Stimulated activated CD8-positive, alpha-beta memory T cell treated with anti-CD3 and anti-CD28 coated beads, Interleukin-15, amount 100 ng/mL, for 48 hours (primary cell): ENCODE measurements at places on chromosomes 1 and 21.

DNA sequence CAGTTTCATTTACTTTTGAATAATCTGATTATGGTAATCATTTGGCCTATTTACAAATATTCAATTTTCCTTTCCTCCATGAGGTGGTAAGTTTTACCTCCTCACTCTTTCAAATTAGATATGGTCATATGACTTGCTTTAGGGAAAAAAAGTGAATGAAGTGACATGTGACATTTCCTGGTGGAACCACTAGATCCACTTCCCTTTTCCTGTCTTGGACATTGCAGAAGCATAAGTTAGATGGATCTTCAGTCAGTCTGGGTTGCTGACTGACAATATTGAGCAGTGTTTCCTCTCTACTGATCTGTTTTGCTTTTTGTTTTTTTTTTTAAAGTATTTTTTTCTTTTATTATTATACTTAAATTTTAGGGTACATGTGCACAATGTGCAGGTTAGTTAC is 481.1 kb upstream of the PTBP2 start:
- DNase-seq = no peak

- no peak for DNase-seq
These were observed 1.3 kb downstream of the FOXJ3 start for GRCh38 chr1:42333662-42334239.

DNA sequence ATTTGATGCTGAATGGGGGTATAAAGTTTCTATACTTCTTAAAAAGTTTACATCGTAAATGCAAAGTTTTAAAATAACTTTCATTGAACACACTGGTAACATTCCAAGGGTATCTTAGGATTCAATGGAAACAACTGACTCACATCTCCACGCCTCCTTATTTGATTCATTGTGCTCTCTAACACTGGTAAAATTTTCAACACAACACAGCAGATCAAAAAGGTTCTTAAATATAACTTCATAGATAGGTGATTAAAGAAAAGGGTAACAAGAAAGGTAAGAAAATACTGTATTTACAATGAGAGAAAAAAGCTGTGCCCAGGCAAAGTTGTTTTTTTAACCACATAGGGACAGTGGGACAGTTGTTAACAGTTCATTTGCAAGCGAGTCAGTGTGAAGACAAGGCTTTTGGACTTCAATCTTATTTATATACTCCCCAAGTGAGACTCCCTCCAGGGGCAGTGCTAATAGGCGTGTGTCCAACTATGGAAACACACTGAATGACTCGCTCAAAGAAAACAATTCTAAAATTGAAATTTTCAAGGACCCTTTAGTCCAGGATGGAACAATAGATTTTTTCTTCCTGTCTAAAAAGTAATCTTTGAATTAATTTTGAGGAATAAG is 140.5 kb downstream of the TIAM1 start:
- DNase-seq = no peak

DNA sequence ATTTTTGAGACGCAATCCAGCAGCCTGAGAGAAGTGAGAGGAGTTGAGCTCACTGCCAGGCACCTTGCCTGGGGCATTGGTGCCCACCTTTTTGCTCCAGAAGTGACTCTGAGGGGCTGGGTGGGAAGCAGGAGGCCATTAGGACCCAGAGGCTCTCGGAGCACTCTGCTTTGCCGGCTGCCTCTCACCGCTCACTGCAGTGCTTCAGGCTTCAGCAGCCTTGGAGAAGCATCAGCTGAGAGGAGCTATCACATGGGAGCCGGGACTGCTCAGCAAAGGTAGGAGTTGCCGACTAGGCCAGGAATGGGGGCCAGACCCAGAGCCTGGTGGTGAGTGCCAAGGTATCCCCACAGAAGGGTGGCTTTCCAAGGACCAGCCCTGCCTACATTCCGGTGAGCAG is at the start of gene GPR61:
GPR61 (plus strand) TSS at position 197 of the 400 bp plus-strand sequence. CDS start 3,151 bp downstream, outside the sequence.
- no peak for DNase-seq

- no peak for DNase-seq
These were observed 35.7 kb downstream of the TNFRSF8 start for GRCh38 chr1:12098786-12099185.

DNA sequence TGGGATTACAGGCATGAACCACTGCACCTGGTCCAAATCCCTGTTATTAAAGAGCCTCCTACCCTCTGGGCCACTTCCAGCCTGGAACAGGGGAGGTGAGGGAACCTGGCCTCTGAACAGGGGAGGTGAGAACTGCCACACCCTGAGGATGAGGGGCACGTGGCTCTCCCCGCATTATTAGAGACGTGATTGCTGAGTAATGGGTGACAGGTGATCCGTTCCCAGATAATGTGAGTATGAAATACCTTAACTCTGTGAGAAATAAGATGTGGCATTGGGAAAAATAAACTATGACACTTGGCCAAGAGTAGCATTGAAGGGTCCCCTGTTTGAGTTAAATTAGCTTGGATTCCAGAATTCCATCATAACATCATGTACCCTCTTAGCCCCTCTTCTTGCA is 13.6 kb upstream of the SLC25A34 start:
- DNase-seq = no peak

- no peak for DNase-seq
These were observed 3.7 kb upstream of the AMIGO1 start for GRCh38 chr1:109513110-109513710.

- no peak for DNase-seq
These were observed 360.0 kb downstream of the HHAT start for GRCh38 chr1:210688512-210689234.

- DNase-seq = no peak
These were observed 34.6 kb downstream of the IL12RB2 start for GRCh38 chr1:67342076-67342890.

- DNase-seq = no peak
These were observed 26.2 kb downstream of the RHEX start for GRCh38 chr1:206079135-206079534.

GRCh38 chr1:17466359-17466758 is 26.9 kb upstream of the RCC2 start:
- DNase-seq = no peak

DNA sequence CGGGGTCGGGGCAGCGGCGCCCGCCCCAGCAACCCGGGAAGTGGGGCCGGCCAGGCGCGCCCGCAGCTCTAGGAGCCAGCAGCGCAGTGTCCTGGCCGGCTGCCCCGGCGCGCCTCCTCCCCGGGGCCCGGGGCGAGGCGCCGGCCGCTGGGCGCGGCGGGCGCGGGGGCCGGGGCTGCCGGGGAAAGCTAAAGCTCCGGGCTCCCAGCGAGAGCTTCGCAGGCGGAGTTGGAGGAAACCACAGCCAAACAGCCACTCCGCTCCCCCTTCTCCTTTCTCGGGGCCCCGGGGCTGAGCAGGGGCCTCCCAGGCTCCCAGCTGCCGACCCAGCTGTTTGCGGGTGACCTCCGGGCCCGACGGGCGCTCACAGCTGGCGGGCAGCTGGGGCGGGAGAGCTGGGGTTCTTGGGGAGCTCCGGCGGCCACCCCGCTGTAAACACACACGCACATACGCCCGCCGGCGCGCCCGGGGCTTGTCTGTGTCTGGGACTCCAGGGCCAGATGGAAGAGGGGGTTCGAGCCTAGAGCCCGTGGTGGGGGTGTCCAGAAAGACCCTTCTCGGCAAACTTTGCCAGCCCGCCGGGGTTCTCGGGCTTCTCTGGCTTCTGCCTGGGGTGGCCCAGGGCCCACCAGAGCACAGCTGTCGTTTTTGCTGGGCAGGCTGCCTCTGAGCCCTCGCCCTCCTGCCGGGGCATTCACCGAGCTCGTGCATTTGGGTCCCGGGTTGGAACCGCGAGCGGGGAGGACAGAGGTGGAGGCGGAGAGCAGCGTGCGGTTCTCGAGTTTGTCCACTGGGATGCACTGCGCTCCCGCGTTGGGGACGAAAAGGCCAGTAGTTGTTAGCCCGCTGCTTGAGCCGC is 1.5 kb downstream of the AJAP1 start:
- no peak for DNase-seq

DNA sequence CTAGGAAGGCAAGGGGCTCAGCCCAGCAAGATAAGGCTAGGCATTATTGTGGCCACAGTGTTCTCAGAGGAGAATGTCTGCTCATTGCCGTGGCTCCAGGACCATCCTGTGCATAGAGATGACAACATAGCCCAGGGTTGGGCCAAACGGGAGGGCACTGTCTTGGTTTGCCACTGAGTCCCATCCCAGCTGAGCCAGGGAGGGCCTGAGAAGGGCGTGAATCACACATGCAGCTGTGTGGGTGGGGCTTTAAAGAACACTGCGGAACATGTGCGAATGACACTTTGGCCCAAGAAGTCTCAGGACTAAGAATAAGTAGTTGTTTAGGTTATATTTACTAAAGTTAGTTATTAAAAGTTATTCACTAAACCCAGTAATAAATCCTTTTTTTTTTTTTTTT is 18.5 kb downstream of the CHAF1B start:
- no peak for DNase-seq

DNA sequence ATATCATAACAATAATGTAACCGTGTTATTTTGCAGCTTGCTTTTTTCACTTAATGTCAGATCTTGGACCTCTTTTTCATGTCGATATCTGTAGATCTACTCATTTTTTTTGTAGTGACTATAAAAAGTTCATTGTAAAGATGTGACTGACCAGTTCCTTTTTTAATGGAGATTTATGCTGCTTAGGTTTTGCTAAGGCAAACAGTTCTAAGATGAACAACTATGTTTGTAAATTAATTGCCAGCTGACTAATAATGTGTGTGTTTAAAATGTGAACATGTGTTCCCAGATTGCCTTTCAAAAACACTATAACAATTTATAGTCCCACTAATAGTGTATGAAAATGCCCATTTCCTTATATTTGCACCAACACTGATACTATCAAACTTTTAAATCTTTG is 18.1 kb upstream of the EPS8L3 start:
- no peak for DNase-seq

DNA sequence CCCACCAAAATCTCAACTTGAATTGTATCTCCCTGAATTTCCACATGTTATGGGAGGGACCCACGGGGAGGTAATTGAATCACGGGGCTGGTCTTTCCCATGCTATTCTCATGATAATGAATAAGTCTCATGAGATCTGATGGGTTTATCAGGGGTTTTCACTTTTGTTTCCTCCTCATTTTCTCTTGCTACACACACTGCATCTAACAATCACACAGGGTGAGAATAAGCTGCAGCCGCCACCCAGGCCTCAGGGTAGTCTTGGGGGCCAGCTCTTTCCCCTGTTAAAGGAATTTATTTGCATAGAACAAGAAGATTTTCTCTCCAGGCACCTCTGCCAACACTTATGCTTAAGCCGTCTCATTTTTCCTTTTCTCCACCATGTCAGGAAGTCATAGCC is 26.0 kb upstream of the GBP6 start:
- no peak for DNase-seq

DNA sequence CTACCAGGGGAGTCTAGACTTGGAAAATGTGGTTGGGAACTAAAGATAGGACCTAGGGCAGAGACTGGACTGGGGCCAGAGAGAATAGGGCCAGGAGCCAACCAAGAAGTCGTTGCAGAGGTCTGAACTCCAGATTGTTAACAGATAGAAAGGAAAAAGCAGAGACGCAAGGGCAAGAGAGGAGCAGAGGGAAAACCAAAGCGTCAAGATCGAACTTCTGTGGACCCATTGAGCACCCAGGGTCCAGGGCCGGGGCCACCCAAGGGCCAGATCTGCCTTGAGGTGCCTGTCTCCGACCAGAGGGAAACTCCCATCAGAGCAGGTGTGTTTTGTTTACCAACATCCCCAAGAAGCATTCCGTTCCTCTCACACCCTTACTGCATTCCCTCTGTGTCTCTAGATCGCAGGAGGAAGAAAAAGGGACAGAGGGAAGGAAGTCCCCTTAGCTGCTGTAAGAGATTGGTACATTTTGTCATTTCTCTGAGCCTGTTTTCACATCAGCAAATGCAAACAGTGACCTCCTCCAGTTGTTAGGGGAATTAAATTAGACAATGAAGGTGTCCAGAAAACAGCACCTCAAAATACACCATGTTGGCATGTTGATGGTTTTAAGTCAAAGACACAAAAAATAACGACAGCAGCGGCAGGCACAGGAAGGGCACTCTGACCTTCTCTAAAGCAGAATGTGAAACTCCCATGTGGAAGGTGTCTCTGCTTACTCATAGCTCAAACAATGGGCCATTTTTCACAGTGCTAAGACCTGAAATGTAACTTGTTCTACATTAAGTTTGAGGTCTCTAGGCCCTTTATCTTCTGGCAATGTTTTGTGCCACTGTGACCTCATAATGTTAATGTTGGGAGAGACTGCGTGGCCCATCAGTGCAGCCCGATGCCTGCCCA is 105.8 kb upstream of the RAB4A start:
- DNase-seq = no peak

- DNase-seq = no peak
These were observed 1.4 kb downstream of the RCC1 start for GRCh38 chr1:28507247-28507645.

DNA sequence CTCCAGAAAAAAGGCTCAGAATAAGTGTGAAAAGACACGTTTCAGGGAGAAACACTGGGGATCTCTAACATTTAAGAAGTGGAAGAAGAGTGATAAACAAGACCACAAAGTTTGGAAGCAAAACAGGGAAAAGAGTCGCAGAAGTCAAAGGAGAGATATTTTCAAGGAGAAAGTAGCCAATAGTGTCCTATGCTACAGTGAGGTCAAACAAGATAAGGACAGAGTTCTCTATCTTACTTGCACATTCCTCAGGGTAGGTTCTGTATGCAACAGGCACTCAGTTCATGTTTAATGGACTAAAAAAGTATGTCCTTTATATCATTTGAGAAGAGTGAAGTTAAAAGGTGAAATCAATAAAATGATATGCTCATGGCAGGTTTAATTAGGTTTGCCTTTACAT is 13.8 kb upstream of the EDEM3 start:
- DNase-seq = no peak

DNA sequence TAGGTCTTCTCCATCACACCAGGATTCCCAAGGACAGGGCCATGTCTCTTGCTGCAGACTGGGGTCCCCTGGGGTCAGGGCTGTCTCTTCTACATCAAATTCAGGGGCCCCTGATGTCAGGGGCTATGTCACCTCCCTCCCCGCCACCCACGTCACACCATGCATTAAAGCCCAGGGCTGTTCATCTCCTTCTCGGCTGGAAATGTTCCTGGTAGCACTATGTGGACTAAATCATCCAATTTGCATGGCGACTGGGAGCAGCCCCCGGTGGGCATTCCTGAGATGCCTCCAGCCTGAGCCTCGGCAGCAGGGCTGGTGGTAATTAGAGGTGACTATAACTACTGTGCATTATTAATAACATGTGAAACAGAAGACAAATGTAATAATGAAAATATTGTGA is 151.7 kb upstream of the HMGB4 start:
- DNase-seq = no peak
